ENCODE measurements at places on chromosomes 2 and 18.

DNA sequence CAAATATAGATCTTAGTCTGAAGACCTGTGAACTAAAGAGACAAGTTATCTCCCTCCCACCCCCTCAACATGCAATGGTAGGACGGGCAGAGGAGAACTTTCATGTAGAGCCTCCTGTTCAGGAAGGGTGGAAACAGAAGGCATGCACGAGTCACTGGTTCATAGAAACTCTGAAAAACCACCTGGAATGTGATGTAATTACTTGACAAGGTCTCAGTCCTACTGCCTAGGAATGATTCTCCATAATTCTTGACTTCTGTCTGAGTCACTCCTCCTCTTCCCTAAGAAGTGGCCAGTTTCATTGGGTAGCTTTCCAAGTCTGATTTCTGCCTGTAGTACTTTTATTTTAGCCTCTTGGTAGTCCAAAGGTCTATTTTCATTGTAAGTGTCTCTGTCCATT lies 277.3 kb downstream of the PTPRM start:
- no peak for DNase-seq

- DNase-seq = peak; percentile 90
Observed at GRCh38 chr18:41347057-41347456, 608.0 kb upstream of the PIK3C3 start.

DNA sequence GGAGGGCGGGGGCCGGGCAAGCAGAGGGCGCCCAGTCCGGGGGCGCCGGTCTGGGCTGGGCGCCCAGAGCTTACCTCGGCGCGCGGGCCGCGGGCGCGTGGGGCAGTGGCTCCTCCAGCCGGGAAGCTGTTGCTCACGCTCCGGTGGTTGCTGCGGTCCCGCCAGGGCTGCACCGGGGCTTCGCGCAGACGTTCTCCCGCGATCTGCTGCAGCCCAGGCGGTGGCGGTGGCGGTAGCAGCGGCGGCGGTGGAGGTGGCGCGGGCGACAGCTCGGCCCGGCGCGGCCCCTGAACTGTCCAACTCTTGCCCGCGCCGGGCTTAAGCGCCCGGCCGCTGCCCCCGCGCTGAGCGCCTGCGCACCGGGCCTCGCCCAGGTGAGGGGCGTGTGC lies 391 bp downstream of the ZNF385B start:
- DNase-seq = no peak

GRCh38 chr18:70553936-70554260 lies 265.1 kb downstream of the SOCS6 start:
- DNase-seq = no peak

All from astrocyte of the spinal cord (primary cell).